NCI-H1092 treated with DMSO at 0.1 percent for 48 hours (cell line): ENCODE measurements at places on chromosomes 11 and 22.

DNA sequence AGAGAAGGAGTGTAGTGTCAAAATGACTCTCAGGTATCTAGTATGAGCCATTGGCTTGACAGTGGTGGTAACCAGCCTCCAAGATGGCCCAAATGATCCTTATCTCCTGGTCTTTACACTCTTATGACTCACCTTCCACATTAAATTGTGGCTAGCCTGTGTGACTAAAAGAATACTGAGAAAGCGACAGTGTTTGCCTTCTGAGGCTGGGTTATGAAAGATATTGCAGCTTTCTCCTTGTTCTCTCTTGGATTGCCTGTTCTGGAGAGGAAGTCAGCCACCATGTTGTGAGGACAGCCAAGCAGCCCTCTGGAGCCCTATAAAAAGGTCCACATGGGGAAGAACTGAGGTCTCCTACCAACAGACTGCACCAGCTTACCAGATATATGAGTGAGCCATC, 15.8 kb downstream of the C11orf71 start:
- DNase-seq, result no peak

DNA sequence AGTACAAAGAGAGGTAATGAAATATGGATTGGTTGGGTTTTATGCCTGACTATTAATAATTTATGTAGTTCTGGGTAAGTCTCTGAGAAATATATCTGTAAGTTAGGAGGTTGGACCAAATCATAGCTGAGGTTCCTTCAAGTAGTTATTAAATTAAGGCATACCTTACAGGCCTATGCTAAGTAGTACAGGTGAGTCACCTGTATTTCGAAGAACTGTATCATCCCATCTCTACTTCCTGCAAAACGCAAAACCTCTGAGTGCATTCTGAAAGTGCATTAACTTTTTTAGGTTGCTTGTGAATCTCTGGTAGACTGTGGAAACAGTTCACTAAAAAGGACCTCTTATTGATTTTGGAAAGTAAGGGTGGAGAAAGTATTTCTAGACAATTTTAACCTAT, 37.1 kb downstream of the APOL5 start:
- no peak for DNase-seq

GRCh38 chr11:18692941-18693760, 5.4 kb upstream of the TMEM86A start:
- no peak for DNase-seq

DNA sequence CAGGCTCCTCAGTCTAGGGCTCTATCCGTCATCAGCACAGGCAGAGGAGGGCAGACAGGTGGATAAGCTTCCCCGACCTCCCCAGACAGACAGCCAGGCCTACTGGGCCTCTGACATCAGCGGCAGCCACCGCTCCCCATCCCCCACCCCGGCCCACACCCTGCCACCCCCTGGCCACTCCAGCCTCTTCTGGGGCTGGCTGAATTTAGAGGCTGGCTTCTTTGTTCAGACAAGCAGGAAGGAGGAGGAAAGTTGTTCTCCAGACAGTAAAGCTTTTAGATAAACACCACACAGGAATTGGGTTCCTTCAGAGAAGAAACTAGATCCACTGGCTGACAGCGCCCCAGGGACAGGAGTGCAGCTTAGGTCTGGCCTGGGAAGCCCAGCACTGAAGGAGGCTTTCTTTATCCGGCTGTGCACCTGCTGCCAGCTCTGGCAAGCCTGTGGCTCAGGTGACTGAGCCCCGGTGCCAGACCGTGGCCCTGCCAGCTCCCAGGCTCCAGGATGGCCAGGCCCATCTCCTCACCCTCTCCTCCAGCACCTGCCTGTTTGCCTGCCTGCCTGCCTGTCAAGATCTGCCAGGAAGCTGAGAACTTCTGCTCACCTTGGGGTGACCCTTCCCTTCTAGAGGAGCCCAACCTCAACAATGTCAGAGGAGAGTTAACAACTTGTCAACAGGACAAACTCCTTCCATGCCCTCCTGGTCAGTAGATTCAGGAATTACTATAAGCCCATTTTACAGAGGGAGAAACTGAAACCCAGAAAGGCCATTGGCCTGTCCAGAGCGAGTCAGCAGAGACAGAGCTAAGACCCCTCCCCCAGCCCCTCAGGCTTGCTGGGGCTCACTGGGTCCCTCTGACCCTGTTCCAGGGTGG, 44.0 kb upstream of the KLHL35 start:
- peak; percentile 71 for DNase-seq

GRCh38 chr11:132588366-132588765, 943.9 kb downstream of the OPCML start:
- no peak for DNase-seq

DNA sequence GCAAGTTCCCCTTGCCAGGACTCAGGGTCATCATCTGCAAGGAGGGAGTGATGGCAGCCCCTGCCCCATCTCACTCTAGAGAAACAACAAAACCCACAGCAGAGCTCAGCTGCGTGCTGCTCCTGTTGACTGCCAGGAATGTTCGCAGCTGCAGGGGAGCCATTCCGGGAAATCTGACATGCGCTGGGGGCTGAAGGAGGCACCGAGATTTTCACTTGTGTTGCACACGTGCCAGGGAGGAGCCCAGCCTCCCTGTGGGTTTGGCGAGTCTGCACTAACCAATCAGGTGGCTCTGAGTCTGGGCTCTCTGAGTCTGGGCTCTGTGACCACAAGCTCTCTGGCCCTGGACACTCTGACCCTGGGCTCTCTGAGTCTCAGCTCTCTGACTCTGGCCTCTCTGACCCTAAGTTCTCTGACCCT, 10.5 kb downstream of the FGF3 start:
- no peak for DNase-seq

DNA sequence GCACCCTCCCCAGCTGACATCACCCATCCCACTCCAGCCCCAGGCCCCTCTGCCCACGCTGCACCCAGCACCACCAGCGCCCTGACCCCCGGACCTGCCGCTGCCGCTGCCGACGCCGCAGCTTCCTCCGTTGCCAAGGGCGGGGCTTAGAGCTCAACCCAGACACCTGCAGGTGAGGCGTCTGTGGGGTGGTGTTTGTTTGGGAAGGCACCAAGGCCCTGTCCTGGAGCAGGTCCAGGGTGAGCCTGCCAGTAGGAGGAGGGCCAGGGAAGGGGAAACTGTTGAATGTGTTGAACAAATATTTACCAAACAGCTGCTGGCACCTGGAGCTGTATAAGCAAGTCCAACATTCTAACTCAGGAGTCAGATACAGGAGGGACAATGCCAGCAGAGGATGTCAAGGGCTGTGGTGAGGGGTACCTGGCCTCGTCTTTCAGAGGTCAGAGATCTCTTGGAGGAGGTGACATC, 3.1 kb downstream of the VEGFB start:
- peak; percentile 94 for DNase-seq

- DNase-seq, result no peak
Observed at GRCh38 chr11:128832121-128832497, 35.0 kb downstream of the KCNJ1 start.

DNA sequence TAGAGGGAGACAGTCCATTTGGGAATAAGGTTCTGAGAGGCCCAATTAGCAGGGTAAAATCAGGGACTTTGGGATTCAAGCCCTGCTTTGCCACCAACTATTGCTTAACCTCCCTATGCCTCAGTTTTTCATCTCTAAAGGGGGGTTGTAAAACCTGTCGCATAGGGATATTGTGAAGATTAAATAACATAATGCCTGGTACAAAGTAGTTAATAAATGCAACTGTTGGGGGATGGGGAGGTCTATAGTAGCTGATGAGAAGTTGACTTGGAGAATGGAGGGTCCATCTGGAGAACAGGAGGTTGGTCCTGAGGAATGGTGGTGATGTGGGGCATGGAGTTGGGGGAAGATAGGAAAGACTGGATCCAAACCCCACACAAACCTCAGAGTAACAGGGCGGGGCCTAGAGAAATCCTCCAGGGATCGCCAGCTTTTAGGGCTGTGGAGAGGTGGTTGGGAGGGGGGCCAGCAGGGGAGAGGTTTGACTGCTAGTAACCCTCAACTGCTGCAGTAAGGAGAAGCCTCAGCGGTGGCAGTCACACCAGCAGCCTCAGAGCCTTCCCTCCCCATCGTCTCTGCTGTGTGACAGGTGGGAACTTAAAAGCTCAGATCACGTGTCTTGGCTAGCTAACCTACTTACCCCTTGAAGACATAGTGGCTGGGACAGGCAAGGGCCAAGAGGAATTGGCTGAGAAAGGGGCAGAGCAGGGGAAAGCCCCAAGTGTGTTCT, 1.1 kb upstream of the ABCG4 start:
- DNase-seq, result no peak

DNA sequence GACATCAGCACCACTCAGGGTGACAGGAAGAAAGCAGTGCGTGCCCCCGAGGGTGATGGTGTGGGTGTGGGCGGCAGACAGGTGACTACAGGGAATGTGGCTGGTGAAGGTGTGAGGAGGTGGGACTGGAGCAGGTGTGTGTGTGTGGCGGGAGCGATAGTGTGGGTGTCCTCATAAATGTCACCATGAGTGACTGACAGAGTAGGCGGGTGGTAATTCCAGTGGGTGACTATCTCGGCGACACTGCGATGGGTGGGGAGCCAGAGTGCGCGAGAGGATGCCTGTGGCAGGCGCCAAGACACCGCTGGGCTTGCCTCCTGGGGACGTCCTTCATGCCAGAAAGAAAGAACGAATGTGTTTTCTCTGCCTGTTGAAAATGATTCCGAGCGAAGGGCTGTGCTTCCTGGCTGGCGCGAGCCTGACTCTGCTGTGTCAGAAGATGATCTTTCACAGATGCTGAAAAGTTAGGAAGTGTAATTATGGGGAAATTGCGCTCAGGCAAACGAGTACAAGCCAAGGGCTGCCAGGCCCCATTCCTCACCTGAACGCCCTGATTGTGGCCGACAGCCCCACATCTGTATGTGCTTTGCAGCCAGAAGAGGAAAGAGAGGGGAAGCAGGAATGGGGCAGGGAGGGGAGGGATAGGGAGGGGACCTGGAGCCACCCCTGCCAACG, 98.8 kb upstream of the CD82 start:
- no peak for DNase-seq

DNA sequence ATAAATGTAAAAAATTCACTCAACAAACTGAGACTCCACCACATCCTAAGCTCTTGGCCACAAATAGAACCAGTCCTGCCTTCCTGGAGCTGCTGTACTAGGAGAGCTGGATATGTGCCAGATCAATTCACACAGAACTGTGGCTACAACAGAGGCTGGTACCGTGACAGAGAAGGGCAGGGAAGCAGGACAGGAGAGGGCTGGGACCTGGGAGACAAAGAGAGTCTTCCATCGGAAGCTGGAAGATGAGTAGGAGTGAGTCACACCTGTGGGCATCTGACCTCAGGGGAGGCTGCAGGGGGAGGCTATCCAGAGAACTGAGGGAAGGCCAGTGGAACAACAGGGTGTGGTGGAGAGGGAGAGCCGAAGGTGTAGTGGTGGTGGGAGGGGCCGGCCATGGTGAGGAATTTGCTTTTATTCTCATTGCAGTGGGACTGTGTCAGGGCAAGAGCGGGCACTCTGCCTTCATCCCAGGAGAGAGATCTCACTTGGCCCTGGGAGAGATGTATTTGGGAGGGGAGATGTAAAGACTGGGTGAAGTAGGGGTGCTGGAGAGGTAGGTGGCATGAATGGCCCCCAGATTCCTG, 1.9 kb upstream of the LTBP3 start:
- DNase-seq, result peak; percentile 61

GRCh38 chr11:1518301-1518700, 31.7 kb upstream of the MOB2 start:
- no peak for DNase-seq

DNA sequence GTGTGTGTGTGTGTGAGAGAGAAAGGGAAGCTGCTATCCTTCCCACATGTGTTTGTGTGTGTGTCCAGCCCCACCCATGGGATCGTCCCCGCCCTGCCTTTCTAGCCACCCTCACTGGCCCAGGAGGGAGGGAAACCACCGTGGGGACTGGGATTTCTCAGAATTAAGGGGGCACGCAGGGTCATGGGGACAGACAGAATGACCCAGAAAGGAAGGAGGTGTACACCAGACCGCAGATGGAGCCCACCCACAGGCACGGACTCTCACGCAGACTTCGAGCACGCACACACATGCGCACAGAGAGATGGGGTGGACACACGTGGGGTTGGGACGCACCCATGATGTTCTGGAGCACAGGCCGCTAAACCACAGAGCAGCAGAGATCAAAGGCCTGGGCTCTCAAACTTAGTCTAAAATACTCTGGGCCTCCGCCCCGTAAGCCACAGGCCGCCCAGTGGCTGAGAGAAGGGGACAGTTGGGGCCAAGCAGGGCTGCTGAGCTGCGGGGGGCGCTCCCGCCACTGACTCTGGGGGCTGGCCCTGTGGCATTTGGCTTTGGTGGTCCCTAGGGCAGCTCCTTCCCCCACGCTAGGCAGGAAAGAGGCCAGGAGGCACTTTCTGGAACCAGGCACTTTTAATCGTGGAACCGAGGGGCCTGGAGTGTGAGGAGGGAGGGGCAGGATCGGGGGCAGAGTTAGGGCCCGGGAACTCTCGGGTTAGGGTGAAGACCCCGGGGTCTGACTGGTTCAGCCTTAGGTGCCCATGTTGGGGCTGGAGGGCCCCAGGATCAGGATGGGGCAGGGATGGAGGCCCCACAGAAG, 1.5 kb downstream of the IFITM5 start:
- no peak for DNase-seq

- no peak for DNase-seq
Observed at GRCh38 chr11:128704517-128704916, 10.6 kb downstream of the FLI1 start.

DNA sequence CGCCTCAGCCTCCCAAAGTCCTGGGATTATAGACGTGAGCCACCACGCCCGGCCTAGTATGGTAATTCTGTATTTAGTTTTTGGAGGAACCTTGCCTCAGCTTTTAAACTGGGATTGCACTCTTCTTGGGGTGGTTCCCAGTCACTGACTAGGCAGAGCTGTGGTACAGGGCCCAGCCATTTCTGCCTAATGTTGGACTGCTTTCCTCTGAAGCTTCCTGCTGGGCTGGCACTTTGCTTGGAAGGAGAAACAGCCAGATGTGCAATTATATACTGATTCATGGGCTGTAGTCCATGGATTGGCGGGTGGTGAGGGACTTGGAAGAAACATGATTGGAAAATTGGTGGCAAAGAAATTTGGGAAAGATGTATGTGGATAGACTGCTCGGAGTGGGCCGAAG, 17.6 kb upstream of the MCHR1 start:
- no peak for DNase-seq

- DNase-seq, result no peak
Observed at GRCh38 chr11:116172851-116173250, 599.9 kb downstream of the BUD13 start.

DNA sequence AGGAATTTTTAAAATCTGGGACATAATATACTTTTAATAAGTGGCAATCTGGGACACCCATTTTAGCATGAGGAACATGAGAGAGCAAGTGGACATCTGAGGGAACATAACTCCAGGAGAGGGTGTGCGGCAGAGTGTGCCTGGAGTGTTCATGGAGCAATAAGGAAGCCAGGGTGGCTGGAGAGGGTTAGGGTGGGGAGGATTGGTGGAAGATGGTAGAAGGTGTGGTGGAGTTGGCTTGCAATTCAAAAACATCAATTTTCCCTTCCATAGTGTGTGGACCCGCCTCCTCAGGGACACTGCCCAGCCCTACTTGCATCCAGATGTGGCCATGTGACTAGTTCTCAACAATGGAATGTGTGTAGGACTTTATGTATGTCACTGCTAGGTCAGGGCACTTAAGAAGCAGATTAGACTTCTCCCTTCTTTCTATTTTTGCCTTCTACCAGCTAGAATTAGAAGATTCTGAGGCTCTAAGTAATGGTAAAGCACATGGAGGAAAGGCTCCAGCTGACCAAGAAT, 4.4 kb upstream of the DENND5A start:
- no peak for DNase-seq

GRCh38 chr11:985406-985805, 51.1 kb downstream of the MUC6 start:
- DNase-seq, result no peak

- DNase-seq, result no peak
Observed at GRCh38 chr22:37627121-37627520, 12.3 kb upstream of the SH3BP1 start.
